ENCODE measurements at places on chromosomes 16 and 17.

- DNase-seq: peak; percentile 81
These were observed 1.4 kb downstream of the PHF23 start for GRCh38 chr17:7237761-7238419.

DNA sequence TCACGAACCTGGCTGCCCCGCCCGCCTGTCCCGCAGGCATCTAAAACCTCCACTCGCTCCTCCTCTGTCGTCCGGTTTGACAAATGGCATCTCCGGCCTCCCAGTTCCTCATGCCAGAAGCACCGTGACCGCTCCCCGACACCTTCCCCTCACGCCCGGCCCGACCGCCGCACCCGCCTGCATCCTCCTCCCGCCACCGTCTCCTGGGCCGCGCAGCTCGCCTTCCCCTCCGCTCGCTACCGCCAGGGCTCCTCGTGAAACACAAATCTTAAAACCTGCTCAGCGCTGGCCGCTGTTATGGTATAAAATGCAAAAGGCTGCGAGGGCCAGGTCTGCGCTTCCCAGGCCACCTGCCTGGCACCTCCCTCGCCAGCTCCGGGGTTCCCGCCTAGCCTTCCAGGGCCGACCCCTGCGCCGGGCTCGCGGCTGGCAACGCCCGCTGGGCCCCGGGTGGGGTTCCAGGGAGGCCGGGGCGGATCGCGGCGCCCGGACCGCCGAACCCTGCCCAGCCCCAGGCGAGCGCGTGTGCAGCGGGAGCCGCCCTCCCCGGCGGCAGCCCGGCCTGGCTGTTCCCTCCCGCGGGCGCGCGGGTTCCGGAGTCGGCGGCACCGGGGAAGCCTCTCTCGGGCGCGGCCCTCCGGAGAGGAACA, 488 bp downstream of the SPSB3 start:
- no peak for DNase-seq

DNA sequence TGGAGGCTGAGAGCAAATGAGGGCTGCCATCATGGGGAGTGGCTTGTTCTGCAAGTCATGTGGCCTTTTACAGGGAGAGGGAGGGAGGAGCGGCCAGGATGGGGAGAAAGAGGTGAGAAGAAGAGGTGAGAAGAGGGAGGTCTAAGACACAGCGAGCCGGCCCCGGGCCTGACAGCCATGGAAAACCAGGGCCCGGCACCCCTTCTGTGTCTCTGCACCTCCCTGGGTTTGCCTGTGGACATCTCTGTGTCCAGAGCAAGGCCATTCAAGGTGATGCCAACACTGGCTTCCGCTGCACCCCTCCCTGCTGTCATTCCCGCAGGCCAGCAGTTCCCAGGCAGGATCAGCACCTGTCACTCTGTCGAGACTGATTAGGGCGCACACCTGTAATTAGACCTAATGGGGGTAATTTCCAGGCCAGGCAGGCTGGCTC, 75.6 kb downstream of the MGAT5B start:
- DNase-seq: no peak

DNA sequence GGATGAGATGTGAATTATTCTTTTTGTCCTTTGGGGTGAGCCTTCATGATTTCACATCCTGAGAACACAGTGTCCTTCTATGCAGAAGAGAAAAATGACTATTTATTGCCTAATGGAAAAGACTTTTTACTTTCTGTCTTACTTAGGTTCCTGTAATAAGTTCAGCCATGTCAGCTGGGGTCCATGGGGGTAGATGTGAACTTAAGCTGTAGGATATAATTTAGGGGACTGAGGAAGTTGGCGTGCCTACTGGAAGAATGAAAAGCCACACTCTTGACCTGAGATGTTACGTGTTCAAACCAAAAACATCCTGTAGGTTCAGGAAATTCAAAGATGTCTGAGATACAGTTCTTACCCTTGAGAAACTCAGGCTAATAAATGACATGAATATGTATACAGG, 660.5 kb downstream of the TOX3 start:
- DNase-seq: no peak

GRCh38 chr16:81542609-81543570, 98.3 kb downstream of the CMIP start:
- no peak for DNase-seq

DNA sequence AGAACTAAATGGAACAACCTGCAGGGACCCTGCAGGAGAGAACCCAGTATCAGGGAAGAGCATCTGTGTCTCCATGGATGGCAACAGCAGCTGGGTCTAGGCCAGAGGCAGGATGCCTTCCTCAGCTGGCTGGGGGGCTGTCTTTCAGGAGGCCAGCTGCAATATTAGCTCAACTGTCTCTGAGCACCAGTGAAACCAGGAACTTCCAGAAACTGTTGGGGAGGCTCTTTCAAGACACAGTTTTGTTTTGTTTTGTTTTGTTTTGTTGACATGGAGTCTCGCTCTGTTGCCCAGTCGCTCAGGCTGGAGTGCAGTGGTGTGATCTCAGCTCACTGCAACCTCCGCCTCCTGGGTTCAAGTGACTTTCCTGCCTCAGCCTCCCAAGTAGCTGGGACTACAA, 7.6 kb downstream of the GPR142 start:
- DNase-seq: no peak

DNA sequence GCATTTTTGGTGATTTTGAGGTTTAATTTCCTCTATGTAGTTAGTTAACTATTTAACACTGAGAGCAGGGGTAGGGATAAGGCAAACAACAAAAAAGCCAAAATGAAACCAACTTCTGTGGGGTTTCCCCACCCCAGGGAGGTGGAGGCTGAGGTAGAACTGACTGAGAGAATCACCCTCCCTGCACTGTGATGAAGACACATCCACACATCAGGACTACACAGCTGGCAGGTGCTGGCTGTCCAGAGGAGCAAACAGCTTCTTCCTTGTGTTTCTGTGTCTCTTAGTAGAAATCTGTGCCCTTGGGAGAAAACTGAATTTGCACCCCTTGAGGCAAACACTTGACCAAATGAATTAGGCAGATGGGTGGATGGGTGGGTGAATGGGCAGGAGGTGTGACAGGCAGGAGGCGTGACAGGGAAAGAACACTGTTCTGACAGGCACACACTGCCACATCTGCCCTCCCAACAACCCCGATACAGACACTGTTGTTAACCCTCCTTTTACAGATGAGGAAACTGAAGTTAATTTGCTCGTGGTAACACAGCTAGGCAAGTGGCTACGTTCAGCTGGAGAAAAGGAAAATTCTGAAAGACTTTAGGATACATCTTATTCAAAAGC, 62.9 kb upstream of the AMZ2 start:
- DNase-seq: no peak

- DNase-seq: no peak
These were observed 19.7 kb downstream of the MEAK7 start for GRCh38 chr16:84484579-84485254.

DNA sequence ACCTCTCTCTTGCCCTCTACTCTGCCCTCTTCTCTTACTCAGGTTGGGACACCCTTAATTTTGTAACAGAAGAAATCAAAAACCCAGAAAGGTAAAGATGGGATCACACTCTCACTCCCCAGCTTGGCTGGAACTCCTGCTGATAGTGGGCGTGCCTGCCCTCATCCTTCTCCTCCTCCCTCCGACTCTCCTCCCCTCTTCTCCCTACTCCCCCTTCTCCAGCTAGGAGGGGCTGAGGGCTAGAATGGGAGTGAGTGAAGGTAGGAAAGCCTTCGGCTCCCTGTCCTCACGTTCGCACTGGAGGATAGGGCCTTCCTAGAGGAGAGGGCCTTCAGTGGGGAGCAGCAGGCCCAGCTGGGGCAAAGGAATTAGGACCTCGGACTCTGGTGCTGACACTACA, 20.3 kb downstream of the SLC7A6OS start:
- DNase-seq: no peak

DNA sequence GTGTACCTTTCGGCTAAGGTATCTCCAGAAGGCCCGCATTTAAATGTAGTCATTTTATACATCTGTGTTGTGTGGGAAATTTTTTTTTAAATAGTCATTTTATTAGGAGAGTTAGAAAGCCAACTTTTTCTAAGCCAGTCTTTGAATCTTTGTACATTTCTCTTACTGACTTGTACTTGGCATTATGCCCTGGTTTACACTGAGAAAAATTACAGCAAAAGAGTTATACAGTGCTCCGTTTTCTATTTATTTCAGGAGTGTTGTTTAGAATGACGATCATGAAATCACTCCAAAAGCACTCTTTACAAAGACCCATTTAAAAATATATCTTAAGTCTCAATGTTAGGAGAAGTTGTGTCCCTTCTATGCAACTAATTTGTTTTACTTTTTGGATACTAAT, 91.8 kb downstream of the CYB561 start:
- DNase-seq: no peak

DNA sequence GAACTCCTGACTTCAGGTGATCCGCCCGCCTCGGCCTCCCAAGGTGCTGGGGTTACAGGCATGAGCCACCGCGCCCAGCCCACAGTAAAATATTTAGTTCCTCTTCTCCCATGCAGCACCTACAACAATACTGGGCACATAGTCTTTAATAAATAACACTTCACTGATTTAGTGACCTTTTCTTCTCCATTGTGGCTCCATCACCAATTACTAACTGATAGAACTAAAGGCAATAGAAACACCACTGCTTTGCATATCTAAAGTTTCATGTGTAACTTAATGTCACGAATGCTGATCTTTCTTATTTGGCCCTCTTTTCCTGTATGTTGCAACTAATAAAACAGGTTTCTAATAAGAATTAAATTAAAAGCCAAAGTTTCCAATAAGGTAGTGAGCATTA, 38.9 kb downstream of the TRIM37 start:
- DNase-seq: no peak

GRCh38 chr17:57557416-57557815, 187.7 kb downstream of the CCDC182 start:
- no peak for DNase-seq

DNA sequence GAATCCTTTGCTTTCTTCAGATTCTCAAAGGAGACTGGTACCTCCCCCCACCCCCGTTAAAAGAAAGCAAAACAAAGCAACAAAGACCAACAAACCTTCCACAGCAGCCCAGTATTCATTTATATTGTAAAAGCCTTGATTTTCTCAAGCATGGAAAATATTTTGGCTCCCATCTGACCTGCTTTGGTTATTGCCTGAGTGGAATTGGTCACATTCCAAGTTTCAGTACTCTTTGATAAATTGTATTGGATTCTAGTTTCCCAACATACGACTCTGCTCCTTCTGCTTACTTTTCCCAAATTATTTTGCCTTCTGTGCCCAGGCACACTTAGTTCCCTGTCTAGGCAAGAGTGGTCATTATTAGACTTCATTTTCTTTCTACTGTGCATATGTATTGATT, 1.3 kb downstream of the ABCC11 start:
- no peak for DNase-seq

- DNase-seq: no peak
These were observed 51.5 kb downstream of the B9D1 start for GRCh38 chr17:19311016-19311415.

DNA sequence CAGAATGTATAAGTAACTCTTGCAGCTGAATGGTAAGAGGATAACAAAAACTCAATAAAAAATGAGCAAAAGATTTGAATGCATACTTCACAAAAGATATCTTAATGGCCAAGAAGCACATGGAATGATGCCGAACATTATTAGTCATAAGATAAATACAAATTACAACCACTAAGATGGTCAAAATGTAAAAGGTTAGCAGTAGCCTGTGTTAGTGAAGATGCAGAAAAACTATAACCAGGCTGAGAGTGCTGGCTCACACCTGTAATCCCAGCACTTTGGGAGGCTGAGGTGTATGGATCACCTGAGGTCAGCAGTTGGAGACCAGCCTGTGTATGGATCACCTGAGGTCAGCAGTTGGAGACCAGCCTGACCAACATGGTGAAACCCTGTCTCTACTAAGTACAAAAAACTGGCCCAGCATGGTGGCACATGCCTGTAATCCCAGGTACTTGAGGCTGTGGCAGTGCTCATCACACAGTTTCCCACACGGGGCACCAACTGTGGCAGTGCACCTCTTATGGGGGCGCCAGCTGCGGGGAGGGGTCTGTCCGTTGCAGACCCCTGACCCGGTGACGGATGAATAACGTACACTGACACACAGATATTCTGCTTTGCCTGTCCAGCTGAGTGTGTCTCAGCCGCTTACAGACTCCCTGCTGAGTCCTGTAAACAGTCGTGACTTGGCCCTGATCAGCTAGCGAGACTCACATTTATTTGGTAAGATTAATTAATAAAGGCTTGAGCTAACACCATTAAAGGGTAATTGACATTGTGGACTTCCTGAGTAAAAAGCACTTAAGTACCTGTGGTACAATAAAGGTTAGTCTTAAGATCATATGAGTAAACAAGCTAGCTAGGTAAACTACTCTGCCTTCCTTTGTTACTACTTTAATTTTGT, 45.7 kb upstream of the FAM20A start:
- no peak for DNase-seq

- no peak for DNase-seq
These were observed 4.4 kb upstream of the CYB561 start for GRCh38 chr17:63450551-63450950.
